ENCODE measurements at places on chromosomes 2 and 18.

- no peak for DNase-seq
These were observed 160.4 kb downstream of the NUP35 start for GRCh38 chr2:183284606-183285005.

- no peak for DNase-seq
These were observed 66.9 kb downstream of the ACVR1 start for GRCh38 chr2:157809212-157809611.

DNA sequence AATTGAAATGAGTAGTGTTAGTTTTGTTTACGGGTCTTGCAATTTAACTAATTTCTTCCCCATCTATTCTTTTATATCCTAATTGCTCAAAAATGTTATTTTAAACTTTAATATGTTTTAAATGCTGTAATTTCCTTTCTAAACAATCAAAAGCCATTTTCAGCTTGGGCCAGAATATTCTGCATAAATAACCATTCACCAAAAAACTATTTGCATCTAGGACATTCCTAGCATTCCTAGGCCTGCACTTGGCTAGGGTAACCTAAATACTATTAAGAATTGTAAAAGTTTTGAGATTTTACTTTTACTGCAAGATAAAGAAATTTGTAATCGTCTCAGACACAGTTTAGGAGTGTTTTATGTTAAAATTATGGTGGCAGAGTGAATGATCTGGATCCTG lies 7.8 kb upstream of the ETAA1 start:
- DNase-seq, result no peak

- DNase-seq, result no peak
These were observed 52.1 kb upstream of the ANKRD62 start for GRCh38 chr18:12041561-12041960.

- no peak for DNase-seq
These were observed 1.8 kb upstream of the COBLL1 start for GRCh38 chr2:164843346-164843911.

GRCh38 chr2:239882781-239883180 lies 142.4 kb downstream of the NDUFA10 start:
- no peak for DNase-seq

- DNase-seq, result no peak
These were observed 255.8 kb upstream of the HNRNPA3 start for GRCh38 chr2:176956791-176957190.

DNA sequence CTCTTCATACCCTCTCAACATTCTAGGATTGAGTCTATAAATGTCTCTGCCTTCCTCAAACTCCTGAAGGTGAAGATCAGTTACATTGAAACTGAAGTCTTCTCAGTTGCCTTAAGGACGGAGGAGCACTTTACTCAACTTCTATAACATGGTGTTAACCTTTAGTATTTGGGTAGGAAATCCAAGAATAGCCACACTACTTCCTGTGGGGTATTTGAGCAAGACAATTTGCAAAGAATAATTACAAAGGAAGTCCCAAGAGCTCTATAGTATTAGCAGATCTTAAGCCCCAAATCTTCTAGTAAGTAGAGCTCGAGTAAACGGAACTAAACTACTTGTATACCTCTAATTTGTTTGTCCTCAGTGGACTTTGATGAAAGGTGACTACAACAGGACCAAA lies 80.9 kb downstream of the SP100 start:
- no peak for DNase-seq

- DNase-seq, result no peak
These were observed 54.1 kb upstream of the EPB41L5 start for GRCh38 chr2:119958670-119959268.

GRCh38 chr18:6088432-6088831 lies 193.1 kb upstream of the TMEM200C start:
- DNase-seq, result no peak

DNA sequence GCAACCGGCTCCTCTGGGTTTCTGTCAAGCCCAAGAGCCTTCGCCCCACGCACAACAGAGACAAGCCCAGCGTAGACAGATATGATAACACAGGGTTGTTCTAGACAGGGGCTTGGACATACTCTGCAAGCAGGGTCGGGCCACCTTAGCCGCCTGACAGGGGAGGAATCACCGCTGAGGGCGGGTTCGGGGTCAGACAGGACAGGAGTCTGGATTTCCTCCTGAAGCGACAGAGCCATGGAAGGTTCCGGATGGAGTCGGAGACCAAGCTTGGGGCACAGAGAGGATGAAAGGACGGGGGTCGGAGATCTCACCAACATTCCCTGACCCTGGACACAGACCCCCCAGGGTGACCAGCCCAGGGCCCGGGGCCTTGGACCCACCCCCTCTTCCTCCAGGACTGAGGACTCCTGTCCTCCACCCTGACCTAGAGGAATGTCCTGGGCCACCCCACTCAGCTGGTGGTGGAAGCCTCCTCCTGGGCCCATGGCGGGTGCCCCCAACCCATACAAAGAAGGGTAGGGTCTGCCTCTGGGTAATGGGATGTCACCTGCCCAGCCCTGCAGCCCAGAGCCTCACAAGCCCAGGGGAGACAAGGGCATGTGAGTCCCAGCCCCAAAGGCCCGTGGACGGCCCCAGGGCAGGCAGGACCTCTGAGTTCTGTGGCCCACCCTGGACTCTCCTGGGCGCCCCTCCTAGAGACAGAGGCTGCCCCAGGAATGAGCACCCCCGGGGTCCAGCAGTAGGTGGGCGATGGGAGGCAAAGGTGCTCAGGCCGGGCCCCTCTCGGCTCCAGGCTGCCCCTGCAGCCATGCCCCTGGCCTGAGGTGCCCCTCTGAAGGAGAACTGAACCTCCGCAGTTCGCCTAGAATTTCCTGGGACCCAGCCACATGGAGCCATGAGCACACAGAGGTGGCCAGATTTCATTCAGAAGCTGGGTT lies 44.1 kb upstream of the GPC1 start:
- no peak for DNase-seq

DNA sequence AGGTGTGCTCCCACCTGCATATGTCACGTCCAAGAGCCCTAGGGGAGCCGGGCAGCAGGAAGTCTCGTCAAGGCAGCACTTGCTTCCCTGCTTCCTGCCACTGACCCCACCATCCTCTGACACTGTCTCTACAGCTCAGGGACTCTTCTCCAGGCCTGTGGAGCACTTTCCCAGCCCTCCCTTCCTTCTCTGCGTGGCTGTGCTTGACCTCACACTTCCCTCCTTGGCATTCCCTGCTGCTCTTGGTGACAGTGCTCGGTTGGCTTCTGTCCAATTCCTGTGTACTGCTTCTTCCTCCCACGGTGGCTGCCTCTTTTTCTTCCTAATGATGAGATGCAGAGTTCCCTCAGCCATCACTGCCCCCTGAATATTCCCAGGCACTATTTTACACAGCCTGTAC lies 2.8 kb downstream of the CIDEA start:
- DNase-seq, result no peak

- DNase-seq, result peak; percentile 27
These were observed 33.9 kb upstream of the DARS1 start for GRCh38 chr2:136019306-136019705.

GRCh38 chr18:59697236-59697932 lies at the start of gene CCBE1:
TSS of gene CCBE1 (minus strand) at chr18:59697423.
- DNase-seq, result no peak

GRCh38 chr2:165044505-165045303 lies 89.4 kb upstream of the SLC38A11 start:
- no peak for DNase-seq

DNA sequence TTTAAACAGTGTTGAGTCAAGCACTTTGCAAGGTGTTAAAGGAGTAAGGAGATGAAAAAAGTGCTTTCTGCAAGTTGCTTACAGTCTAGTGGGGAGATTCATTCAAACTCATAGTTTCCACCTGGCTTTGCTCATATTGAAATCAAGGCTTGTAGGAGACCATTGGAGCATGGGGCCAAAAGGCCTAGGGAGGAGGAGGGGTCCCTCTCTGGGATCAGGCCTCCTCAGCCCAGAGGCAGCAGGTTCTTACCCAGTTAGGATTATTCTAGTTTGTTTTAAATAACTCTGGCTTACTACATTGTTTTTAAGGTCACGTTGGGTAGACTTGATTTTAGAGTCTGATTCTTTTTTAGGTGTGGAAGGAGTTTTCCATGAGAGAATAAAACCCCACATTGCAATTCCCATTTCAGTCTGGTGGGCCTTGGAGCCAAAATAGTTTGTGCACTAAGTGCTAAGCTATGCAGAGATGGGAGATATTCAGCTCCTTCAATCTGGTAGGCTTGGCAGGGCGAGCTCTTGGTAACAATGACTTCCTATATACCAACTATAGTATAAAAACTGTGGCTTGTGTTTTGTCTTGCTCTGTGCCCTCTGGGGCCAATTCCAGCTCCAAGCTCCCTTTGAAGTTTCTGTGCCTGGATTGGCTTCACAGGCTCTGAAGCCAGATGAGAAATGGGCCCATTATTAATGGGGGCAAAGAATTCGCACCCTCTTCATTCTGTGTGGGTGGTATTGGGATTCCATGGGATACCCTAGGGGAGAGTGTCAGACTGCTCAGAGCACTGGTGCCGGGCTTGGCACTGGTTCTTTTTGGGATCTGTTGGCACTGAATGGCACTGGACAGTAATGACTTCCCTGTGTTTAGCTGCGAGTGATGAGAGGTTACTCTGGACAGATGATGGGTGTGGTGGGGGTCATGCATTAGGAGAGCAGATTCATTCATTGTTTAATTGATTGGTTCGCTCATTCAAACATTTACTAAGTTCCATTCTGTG lies 301.1 kb downstream of the MYCN start:
- no peak for DNase-seq

DNA sequence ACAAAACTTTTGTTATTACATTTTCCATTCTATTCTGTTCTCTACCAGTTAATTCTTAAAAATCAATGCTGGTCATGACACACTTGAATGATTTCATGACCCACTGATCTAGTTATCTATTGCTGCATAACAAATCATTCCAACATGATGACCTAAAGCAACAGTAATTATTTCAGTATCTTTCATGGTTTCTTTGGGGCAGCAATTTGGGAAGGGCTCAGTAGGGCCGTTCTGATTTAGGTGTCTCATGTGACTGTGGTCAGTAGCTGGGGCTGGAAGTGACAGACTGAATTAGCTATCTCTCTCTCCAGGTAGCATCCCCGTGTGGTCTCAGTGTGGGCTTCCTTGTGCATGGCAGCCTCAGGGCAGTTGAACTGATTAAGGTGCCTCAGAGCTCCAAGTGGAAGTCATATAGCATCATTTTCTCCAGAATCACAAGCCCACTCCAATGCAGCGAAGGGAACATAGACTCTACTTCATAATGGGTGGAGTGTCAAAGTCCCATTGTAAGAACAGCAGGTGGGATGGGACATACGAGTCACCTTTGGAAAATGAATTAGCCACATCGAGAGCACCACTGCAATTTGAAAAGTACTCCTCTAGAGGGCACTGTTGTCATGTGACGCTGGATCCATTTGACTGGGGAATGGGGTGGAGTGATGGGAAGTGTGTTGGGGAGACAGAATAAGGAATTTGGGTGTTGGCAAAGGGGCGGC lies 39.1 kb upstream of the FAM136A start:
- peak; percentile 24 for DNase-seq

- no peak for DNase-seq
These were observed 42.5 kb downstream of the DPYSL5 start for GRCh38 chr2:26890341-26891000.

DNA sequence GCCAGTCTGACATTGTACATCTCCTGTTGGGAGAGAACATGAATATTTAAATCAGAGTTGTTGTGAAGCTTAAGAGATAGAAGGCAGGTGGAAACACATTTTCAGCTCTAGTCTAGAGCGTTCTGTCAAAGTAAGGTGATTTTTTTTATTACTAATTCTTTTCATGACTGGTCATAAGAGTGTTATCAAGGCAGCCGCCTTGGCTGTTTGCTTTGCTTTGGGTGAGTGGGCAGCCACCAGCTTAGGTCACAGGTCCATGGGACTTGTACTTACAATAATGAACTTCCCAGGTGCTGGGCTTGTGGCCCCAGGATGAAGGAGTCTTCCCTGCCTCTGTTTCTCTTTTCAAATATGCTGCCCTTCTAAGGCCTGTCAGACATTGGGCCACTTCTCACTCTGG lies 256.3 kb downstream of the SRBD1 start:
- no peak for DNase-seq

DNA sequence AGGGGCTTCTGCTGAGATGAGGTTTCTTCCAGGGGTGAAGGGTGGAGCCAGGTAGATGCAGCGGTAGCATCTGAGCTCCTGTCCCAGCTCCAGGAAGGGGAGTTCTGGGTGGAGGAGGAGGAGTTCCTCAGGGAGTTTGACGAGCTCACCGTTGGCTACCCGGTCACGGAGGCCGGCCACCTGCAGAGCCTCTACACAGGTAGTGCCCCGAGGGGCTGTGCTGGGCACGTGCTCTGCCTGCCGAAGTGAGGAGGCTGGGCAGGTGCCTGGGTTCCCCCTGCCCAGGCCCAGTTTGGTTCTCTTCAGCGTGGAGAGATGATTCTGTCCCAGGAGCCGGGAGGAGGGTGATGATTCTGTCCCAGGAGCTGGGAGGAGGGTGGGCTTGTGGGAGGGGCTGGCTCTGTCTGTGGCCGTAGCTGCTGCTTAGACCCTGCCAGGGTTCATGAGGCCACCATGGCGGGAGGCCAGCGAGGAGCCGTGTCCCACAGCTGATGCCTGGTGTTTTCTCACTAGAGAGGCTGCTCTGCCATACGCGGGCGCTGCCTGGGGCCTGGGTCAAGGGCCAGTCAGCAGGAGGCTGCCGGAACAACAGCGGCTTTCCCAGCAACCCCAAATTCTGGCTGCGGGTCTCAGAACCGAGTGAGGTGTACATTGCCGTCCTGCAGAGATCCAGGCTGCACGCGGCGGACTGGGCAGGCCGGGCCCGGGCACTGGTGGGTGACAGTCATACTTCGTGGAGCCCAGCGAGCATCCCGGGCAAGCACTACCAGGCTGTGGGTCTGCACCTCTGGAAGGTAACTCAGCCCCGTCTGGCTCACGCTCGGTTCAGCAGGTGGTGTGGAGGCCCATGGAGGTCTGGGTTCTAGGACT lies 8.2 kb downstream of the CAPN10 start:
- DNase-seq, result no peak

DNA sequence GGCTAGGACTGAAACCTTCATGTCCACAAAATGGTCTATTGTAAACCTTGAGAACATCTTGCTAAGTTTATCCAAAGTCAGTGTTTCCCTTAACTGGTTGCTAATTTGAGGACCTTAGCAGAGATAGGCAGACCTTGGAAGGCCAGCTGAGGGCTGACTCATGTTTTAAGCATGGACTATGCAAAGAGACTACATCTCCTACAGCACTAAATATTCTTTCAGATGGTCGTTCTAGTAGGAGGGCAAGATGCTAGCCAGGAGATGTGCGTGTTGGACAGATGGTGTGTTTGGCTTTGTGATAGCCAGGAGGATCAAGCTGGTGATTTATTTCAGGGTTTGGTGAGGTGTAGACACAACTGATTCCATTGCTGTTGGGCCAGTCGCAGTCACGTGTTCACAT lies 75.8 kb downstream of the NRP2 start:
- no peak for DNase-seq

DNA sequence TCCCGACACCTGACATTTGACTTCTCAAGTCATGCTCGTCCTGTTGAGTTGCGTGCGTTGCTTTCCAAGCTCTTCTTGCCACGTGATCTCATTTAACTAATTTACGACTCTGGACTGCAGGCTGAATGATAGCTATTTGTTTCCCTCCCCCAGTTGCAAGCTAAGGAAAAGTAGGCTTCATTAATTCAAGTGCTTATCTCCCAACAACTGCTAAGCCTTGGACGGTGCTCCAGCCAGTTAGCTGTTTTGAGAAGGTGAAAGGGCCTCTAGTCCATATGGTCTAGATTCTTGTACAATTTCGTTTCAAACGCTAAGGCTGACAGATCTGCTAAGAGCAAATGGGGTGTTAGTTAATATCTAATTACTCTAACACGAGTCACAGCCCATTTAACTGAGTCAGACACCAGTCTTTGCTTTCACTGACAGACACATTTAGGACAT lies 21.1 kb downstream of the GPR45 start:
- DNase-seq, result no peak

GRCh38 chr2:226424971-226425370 lies 374.6 kb downstream of the IRS1 start:
- DNase-seq, result no peak

GRCh38 chr2:222548992-222549391 lies 106.9 kb downstream of the FARSB start:
- no peak for DNase-seq
